ENCODE measurements at places on chromosomes 13 and 19. TPM values are rescaled to one million over a fixed set of nuclear protein-coding genes. Genes with fewer than 3 reads are reported as not detected.

GRCh38 chr19:18580311-18580710 is 8.3 kb upstream of the REX1BD start:
- DNase-seq = no peak
- no peak overlapping the region for H3K27ac ChIP-seq
- no peaks in the 10 kb centered on the region for H3K27me3 ChIP-seq

GRCh38 chr19:35860436-35860817 is 3.7 kb downstream of the KIRREL2 start:
- no peak overlapping the region for H3K27ac ChIP-seq
- peaks cover 23% of the 10 kb centered on the region for H3K4me1 ChIP-seq
- peak overlapping the region; percentile 49 for H3K4me3 ChIP-seq
- peaks cover 72% of the 10 kb centered on the region for H3K27me3 ChIP-seq
- no peak for DNase-seq

DNA sequence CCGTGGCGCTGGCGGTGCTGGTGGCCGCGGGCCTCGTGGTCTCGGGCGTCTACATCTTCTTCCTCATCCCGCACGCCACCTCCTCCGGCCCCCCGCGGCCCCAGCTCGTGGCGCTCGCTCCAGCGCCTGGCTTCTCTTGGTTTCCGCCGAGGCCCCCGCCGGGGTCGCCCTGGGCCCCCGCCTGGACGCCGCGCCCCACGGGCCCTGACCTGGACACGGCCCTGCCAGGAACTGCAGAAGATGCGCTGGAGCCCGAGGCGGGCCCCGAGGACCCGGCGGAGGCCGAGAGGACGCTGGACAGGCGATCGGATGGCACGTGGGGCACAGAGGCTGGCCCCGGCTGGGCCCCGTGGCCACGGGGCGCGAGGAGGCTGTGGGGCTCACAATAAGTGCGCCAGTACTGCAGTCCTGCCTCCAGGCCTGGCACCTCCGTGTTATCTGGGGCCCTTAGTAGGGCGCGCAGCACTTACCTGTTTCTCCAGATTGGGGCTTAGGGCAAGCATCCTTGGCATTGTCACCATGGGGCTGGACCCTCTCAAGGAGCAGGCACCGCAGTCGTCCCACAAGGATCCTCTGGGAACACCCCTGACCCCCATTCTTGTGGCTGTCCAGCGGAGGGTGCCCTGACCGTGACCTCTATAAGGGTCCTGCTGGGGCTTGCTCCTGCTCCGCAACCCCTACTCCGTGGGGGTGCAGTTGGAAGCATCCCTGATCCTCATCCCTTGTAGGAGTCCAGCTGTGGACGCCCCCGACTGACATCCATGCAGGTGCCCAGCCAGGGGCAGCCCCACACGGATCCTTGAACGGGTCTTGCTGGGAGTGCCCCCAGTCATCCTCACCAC is 1.5 kb downstream of the RNF225 start:
- H3K4me3 ChIP-seq = no peak overlapping the region
- H3K27ac ChIP-seq = no peak overlapping the region
- no peaks in the 10 kb centered on the region for H3K36me3 ChIP-seq
- peaks cover 3% of the 10 kb centered on the region for H3K4me1 ChIP-seq
- peaks cover 23% of the 10 kb centered on the region for H3K27me3 ChIP-seq
- no peak for DNase-seq

DNA sequence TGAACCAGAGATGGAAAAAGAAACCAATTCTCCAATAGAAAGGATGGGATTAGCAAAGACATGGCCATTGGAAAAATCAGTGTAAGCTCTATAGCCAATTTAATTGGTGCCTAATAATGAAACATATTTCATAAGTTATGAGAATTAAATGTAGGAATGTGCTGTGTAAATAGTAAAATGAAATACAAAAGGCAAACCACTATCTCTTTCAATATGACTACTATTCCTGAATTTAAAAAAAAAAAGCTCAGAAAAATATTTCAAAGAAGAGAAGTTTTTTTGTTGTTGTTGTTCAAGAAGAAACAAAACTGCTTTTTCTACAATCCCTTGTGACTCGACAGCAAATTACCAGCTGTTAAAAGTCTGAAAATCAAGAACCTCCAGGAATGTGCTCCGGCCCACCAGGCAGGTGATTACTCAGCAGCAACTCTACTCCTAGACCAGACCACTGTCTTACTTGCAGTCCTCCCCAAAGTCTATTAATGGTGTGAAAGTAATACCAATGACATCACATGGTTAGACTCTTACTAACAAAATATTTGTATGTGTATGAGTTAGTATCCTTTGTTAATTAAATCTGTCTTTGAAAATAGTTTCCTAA is 362.4 kb downstream of the KCTD12 start:
- no peak for DNase-seq
- H3K27me3 ChIP-seq = no peaks in the 10 kb centered on the region
- no peak overlapping the region for H3K4me3 ChIP-seq
- H3K36me3 ChIP-seq = peaks cover 3% of the 10 kb centered on the region
- no peak overlapping the region for H3K27ac ChIP-seq

GRCh38 chr13:20616059-20616797 is 49.3 kb downstream of the IFT88 start:
- no peaks in the 10 kb centered on the region for H3K36me3 ChIP-seq
- H3K27ac ChIP-seq = no peak overlapping the region
- DNase-seq = no peak
- no peaks in the 10 kb centered on the region for H3K4me1 ChIP-seq

GRCh38 chr13:50979187-50979586 is 69.6 kb downstream of the RNASEH2B start:
- no peak for DNase-seq
- H3K4me3 ChIP-seq = no peak overlapping the region
- H3K27ac ChIP-seq = no peak overlapping the region
- H3K36me3 ChIP-seq = no peaks in the 10 kb centered on the region
- H3K27me3 ChIP-seq = no peaks in the 10 kb centered on the region
- no peaks in the 10 kb centered on the region for H3K4me1 ChIP-seq

DNA sequence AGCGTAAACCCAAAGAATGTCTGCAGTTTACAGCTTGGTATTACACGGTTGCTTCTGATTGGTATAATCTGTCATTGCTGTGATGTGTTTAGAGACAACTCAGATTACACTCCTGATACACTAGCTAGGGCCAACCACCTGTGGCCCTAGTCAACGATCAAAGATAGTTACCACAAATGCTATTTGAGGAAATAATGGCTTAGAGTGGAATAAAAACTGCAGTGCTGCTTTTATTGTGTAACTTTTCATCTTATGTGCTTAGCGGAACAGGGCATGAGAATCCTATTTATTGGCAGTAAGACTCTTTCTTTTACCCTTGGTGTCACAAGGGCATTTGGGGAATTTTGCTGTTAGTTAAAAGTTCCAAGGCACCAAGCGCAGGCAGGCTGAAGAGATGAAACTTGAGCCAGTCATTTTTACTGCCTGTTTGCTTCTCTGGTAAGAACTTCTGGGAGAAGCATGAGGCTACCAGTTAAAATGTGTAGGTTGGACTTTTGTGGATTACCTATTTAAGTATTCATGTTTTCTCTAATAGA is 363.3 kb downstream of the KCNRG start:
- peaks cover 18% of the 10 kb centered on the region for H3K4me1 ChIP-seq
- no peak overlapping the region for H3K4me3 ChIP-seq
- DNase-seq = no peak
- H3K27ac ChIP-seq = no peak overlapping the region
- no peaks in the 10 kb centered on the region for H3K27me3 ChIP-seq

DNA sequence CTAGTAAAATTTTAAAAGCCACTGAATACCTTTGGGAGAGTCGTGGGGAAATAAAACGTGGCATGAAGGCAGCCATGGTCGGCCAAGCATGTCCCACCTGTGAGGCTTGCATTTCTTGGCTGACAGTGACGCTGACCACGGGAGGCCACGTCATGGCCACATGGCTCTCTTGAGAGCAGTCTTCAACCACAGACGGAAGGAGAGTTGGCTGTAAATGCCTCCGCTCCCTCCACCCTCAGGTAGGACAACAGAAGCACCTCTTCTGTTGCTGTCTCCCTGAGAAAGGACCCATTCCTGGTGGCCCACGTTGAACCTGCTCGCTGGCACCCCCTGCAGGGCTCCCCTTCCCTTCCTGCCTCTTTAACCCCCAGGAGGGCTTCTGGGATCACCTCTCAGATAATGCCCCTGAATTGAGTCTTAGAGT is 10.6 kb upstream of the LRRC25 start:
- no peak overlapping the region for H3K4me3 ChIP-seq
- H3K36me3 ChIP-seq = no peaks in the 10 kb centered on the region
- H3K27me3 ChIP-seq = peaks cover 15% of the 10 kb centered on the region
- peak; percentile 47 for DNase-seq
- no peak overlapping the region for H3K27ac ChIP-seq

- H3K27me3 ChIP-seq = no peaks in the 10 kb centered on the region
- no peak overlapping the region for H3K27ac ChIP-seq
- DNase-seq = no peak
- no peak overlapping the region for H3K4me3 ChIP-seq
- H3K4me1 ChIP-seq = no peaks in the 10 kb centered on the region
Observed at GRCh38 chr19:48081106-48081505, 29.5 kb downstream of the PLA2G4C start.

DNA sequence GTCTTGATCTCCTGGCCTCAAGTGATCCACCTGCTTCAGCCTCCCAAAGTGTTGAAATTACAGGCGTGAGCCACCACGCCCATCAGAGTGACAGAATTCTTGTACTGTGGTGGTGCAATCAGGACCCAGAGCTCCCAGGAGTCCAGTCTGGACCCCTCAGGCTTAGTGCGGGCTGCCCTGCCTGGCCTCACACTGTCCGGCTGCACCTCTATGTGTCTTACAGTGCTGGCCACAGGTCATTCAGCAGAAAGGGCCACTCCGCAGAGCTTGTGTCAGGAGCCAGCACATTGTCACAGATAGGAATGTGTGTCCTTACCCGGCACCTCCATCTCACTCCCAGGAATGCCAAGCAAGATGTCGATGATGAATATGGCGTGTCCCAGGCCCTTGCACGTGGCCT is 49.2 kb downstream of the SMARCA4 start:
- no peak overlapping the region for H3K4me3 ChIP-seq
- H3K27ac ChIP-seq = no peak overlapping the region
- no peaks in the 10 kb centered on the region for H3K27me3 ChIP-seq
- H3K4me1 ChIP-seq = no peaks in the 10 kb centered on the region
- no peak for DNase-seq

GRCh38 chr13:21020176-21020575 is 41.2 kb downstream of the LATS2 start:
- no peak for DNase-seq
- no peaks in the 10 kb centered on the region for H3K27me3 ChIP-seq
- H3K4me3 ChIP-seq = no peak overlapping the region
- no peaks in the 10 kb centered on the region for H3K4me1 ChIP-seq
- no peak overlapping the region for H3K27ac ChIP-seq

GRCh38 chr19:42555317-42555716 is 27.0 kb upstream of the CEACAM1 start:
- H3K4me3 ChIP-seq = no peak overlapping the region
- H3K36me3 ChIP-seq = no peaks in the 10 kb centered on the region
- no peaks in the 10 kb centered on the region for H3K27me3 ChIP-seq
- peak; percentile 43 for DNase-seq
- H3K4me1 ChIP-seq = peaks cover 10% of the 10 kb centered on the region

DNA sequence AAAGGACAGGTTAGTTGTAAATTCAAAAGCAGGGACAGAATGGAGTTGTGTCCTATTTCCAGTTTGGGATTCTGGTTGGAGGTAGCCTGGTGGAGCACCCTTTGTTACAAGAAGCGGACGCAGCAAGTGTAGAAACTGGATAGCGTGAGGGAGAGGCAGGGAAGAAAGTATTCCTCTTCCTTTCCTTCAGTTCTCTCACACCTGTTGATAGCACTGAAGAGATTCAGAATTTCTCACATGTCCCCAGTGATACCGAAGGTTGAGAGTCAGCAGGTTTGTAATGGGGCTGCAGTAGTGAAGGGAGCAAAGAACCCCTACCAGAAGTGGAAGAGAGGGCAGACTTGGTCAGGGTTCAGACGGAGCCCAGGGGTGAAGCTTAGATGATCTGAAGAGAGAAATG is 399.2 kb downstream of the SPRY2 start:
- H3K4me1 ChIP-seq = peaks cover 9% of the 10 kb centered on the region
- H3K27me3 ChIP-seq = no peaks in the 10 kb centered on the region
- H3K4me3 ChIP-seq = no peak overlapping the region
- H3K27ac ChIP-seq = no peak overlapping the region
- no peak for DNase-seq

- no peaks in the 10 kb centered on the region for H3K36me3 ChIP-seq
- no peak overlapping the region for H3K4me3 ChIP-seq
- H3K27me3 ChIP-seq = no peaks in the 10 kb centered on the region
- H3K4me1 ChIP-seq = no peaks in the 10 kb centered on the region
- no peak overlapping the region for H3K27ac ChIP-seq
- no peak for DNase-seq
Observed at GRCh38 chr13:63481334-63481733, 2065.7 kb upstream of the PCDH20 start.

DNA sequence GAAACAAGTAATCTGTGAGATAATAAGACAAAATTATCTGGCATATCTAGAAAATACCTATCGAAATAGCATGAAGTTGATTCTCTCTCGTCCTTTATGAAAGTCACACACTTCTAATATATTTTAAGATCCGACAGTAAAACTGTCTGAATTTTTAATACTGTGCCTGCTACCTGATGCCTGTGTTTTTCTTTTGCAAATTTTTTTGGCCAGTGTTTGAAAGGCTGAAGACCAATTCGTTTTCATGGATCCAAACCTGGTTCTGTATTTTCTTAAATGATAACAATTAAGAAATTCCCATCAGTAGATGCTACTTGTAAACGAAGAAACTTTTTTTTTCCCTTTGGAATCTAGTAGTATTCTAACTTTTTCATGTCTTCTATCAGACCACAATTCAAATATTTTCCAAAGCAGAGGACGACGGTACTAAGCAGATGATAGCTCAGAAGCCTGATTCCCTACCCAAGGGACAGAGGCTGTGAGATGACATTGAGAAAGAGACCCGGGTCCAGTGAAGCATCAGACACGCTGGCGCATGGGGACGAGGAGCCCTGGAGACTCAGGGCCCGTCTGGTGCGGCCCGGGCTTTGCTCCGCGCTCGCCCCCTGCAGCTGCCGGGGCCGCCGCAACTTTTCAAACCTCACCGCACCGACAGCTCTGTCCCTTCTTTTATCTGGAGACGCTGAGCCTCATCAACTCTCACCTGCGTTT is 49.5 kb upstream of the PABPC3 start:
- DNase-seq = peak; percentile 72
- peaks cover 28% of the 10 kb centered on the region for H3K27me3 ChIP-seq
- H3K27ac ChIP-seq = no peak overlapping the region
- H3K4me1 ChIP-seq = no peaks in the 10 kb centered on the region

DNA sequence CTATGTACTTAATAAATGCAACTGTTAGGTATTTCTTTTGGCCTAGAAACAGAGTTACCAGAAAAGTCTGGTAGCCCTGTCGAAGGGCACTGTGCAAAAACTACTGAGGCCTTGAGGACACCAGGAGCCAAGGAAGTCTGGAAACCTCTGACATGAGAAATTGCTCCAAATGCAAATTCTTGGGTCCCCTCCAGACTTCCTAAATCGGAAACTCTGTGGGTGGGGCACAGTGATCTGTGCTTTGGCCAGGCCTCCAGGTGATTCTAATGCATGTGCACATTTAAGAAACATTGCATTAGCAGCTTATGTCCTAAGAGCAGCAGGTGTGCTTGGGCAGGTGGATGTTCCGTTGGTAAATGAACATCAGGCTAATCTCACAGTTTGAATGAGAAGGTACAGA is 50.0 kb downstream of the STARD13 start:
- H3K27ac ChIP-seq = no peak overlapping the region
- H3K4me3 ChIP-seq = no peak overlapping the region
- no peaks in the 10 kb centered on the region for H3K27me3 ChIP-seq
- H3K36me3 ChIP-seq = peaks cover 4% of the 10 kb centered on the region

- no peak overlapping the region for H3K27ac ChIP-seq
- no peak overlapping the region for H3K4me3 ChIP-seq
- H3K36me3 ChIP-seq = no peaks in the 10 kb centered on the region
- H3K4me1 ChIP-seq = peaks cover 30% of the 10 kb centered on the region
Observed at GRCh38 chr13:51805925-51806324, 2.0 kb upstream of the DHRS12 start.

Gene ZNF98
- total RNA-seq = not detected

Gene CEACAM7
- not detected for total RNA-seq

Gene ZNF253
- 54.5 TPM for total RNA-seq

Gene NBEA
- 31.0 TPM for total RNA-seq

Gene VASP
- 32.6 TPM for total RNA-seq
